ENCODE measurements at places on chromosomes 1 and 21.

DNA sequence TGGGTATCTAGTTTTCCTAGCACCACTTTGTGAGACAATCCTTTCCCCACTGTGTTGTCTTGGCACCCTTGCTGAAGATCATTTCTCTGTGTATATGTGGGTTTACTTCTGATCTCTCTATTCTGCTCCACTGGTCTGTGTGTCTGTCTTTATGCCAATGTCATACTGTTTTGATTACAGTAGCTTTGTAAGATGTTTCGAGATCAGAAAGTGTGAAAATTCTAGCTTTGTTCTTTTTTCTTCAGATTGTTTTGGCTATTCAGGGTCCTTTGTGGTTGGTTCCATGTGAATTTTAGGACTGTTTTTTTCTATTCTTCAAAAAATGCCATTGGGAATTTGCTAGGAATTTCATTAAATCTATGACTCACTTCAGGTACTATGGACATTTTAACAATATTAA is 116.2 kb downstream of the KIF26B start:
- DNase-seq, result no peak

DNA sequence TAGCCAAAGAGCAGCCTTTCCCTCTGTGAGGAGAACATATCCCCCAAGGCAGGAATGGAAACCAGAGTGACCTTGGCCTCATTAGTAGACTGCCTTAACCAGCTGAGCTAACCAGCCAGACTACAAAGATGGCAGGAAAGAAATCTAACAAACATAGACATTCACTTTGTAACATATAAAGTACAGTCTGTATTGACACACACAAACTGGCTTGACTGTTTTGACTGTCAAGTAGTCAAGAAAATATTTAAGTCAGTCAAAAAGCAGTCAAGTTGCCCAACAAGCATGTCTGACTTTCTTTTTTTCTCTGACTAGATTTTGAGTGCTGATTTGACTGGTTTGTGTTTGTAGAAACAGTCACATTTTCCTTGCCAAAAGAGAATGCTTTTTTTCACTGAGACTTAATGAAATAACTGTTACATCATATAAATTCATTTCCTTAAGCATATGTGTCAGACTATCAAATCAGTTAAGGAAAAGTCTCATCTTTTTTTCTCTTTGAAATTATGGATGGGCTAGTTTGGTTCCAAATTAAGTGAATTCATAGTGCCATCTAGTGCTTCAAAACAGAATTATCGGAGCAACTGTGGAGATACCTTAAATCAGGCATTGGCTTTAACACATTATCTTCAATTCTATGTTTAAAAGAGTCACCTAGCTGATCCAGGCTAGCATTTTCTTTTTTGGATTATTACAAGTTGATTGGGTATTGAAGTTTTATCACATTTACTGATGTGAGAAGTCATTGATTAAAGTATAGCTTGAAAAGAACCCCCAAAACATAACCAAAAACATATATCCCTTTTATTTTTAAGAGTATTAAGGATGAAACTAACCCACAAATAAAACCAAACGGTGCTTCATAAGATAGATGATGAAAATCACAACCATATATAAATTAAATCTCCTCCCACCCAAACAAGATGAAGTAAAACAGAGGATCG is 75.0 kb downstream of the ATP6V1G3 start:
- DNase-seq, result peak; percentile 63

GRCh38 chr1:35925741-35926140 is 5.2 kb upstream of the AGO3 start:
- no peak for DNase-seq

DNA sequence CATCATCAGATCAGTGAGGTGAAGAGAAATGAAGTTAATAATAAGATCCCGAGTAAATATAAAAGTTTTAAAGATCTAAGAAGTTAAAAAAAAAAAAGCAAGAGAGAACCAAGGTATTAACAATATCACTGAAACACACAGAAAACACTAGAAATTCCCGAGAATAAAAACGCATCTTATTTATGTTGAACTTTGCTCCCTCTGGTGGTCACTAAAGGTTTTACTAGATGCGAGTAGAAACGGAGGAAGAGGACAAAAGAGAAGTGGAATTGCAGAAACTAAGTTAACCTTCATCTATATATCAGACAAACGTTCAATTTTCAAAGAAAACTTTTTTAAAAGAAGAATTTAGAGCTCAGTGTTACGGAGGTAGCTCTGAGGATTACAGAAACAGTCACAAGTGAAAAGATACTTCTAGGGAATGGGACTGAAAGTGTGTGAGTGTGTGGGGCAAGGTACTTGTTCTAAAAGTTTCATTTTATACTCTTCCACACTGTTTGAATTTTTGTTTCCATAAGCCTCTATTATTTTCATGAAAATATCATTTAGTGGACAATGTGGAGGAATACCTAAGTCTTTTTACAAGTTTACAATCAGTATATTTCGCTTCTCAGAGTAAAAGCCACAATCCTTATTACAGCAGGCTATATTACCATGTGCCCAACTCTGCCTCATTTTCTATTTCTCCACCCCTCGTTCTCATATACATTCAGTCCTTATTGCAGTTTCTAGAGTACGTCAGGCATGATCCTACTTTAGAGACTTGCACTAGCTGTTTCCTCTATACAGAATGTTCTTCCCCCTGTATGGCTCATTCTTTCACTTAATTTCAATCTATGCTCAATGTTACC is 19.7 kb downstream of the ACBD6 start:
- DNase-seq, result peak; percentile 69

DNA sequence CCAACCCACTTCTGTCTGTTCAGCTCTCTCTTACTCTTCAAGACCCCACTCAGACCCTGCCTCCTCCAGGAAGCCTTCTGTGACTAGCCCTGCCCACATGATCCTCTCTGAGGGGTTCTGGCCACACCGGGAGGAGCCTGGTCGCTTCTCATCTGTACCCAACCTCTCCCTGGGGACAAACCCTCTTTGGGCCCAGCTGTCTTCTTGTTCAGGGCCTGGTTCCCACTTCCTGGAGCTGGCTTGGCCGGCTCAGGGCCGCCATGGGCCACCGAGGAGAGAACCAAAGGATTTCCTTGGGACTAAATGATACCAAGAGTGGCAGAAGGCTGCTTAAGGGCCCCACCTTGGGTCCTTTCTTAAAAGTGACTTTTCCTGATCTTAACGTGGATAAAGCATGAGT is 124.7 kb upstream of the ZBTB40 start:
- DNase-seq, result no peak

DNA sequence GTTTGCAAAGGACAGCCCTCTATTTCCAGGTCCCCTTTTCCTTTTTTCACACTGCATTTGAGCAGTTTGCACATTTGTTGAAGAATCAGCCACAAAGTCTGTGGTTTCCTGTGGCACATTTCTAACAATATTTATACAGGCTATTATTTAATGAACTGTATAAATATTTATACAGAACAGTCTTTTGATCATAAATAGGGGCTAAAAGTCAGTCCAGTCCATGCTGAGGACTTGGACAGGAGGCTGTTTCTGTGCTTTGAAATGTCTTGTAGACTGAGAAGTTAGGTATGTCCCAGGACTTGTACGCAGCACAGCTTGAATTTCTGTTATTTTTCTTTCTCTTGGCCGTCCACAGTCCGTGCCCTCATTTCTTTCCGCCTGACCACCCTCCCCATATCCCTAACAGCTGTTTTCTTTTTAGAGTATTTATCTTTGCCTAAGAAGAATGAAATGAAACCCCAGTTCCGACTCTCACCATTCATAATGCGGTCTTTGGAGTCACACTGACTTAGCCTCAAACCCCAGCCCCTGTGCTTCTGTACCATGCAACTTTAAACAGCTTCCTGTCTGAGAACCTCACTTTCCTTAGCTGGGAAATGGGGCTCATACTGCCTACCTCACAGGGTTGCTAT is 19.7 kb downstream of the FGGY start:
- no peak for DNase-seq

GRCh38 chr1:230170153-230170547 is 103.1 kb downstream of the GALNT2 start:
- no peak for DNase-seq

DNA sequence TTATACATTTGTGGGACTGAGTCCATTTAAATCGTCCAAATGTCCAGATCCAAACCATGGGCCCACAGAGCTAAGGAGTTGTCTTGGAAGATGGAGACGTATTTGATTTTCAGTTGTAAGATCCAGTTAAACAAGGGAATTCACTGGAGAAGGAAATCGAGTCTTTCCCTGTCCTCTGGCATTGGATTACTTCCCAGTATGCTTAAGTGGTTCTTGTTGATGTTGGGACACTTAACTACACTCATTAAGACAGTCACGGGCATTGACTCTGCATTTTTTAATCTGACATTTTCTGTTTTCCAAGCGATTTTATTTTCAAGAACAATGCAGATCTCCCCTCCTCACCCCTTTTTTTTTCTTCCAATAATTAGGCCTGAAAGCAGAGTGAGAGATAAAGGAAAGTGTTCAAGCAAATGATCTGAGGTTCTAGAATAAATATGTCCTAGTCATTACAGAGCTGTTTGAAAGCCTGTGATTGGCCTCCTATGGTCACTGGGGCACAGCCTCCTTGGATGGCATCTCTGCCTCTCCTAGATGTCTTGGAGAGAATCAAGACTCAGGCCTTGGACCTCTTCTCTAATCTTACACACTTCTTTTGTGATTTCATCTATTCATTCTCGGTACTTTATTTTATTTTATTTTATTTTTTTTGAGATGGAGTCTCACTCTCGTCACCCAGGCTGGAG is 48.9 kb downstream of the CD247 start:
- DNase-seq, result no peak

- DNase-seq, result no peak
Observed at GRCh38 chr1:93969371-93969770, 60.1 kb upstream of the GCLM start.

DNA sequence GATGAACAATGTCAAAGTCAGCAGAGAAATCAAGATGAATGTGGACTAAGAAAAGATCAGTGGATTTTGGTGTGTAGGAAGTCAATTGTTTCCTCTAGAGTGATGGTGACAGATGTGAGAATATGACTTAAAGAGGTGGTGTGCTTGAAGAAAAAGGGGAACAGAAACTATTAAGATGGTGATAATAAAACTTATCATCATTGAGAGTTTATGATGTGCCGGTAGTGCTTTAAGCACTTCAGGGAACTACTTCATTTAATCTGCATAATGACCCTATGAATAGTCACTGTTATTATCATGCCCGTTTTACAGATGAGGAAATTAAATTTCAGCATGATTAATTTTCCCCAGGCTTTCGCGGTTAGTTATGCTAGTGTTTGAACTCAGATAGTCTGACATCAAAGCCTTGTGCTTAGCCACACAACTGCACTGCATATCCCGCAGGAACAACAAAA is 246.9 kb upstream of the LRRC7 start:
- DNase-seq, result peak; percentile 4

GRCh38 chr1:24369199-24369598 is 44.4 kb downstream of the STPG1 start:
- DNase-seq, result no peak

GRCh38 chr1:6301526-6301925 is 40.6 kb upstream of the GPR153 start:
- no peak for DNase-seq

- peak; percentile 58 for DNase-seq
Observed at GRCh38 chr1:118151312-118151937, 33.6 kb downstream of the SPAG17 start.

GRCh38 chr1:76933847-76934815 is 66.9 kb downstream of the ST6GALNAC5 start:
- DNase-seq, result peak; percentile 1

DNA sequence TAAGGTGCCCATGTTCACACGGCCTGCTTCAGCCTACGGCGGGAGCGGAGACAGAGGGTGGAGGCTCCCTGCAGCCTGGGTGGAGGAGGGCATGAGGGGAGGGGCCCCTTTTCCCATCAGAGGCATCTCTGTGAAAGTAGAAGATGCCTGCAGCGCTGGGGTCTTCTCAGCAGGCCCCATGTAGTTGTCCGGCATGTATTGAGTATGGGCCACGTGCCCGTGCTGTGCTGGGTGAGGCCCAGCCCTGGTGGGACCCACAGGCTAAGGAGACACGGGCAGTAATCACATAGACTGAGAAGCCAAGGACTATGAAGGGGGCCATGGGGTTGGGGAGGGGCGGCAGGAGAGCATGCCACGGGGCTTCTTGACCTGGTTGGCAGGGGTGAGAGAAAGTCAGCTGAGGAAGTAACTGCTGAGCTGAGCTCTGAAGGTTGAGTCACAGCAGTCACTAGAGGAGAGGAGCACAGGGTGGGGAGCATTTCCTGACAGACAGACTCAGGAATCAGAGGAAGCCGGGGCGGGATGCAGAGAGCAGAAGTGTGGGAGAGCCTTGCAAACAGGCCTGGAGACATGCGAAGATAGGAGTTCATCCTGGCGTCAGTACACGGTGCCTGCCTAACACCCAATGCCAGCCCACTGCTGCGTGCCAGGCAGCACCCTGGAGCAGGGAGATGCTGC is 21.6 kb downstream of the PSEN2 start:
- no peak for DNase-seq

DNA sequence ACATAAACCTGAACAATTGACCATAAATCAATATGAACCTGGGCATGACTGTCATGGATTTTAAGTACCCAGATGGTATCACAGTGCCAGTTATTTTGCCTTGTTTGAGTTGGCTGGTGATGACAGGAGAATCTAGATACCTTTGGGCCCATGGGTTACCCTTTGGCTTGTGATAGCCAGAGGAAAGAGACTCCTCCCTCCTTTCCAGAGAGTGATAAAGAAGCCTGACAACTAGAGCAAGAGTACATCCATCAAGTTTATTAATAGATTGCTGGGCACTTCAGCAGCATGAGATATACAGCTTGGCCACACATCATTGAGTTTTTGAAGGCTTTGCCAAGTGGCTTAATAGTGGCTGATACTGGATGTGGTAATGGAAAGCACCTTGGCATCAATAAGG is 6.6 kb upstream of the FMO3 start:
- DNase-seq, result no peak

- DNase-seq, result no peak
Observed at GRCh38 chr1:76390456-76390855, 315.9 kb downstream of the ST6GALNAC3 start.

GRCh38 chr1:71417421-71417820 is 336.6 kb upstream of the ZRANB2 start:
- DNase-seq, result no peak

GRCh38 chr1:109946511-109946910 is 35.9 kb downstream of the CSF1 start:
- DNase-seq, result no peak

- no peak for DNase-seq
Observed at GRCh38 chr1:112402682-112403643, 6.9 kb downstream of the CTTNBP2NL start.

GRCh38 chr1:215453440-215453839 is 113.7 kb upstream of the KCTD3 start:
- DNase-seq, result no peak

DNA sequence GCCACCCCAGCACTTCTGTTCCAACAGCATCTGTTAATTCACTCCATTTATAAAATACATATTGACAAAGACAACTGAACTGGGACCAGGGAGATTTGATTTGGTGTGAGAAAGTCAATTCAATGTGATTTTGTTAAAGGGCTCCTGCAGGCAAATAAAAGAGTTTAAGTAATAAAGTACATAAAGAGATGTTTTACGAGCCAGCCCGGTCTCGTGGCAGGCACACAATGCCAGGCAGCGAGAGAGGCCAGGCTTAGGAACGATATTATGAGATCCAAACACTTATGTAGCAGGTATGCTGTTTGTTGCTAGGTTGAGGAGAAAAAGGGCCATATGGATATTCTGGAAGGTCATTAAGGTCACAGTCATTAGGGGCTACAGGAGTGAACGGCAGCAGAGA is 227.1 kb downstream of the KCTD3 start:
- DNase-seq, result no peak

All from hematopoietic multipotent progenitor cell treated with erythropoietin and hydrocortisone succinate and interleukin-3 and kit ligand, for 8 days (in vitro differentiated cells).